ENCODE measurements at places on chromosomes 5 and 9.

- no peak for DNase-seq
Measured at GRCh38 chr5:5340206-5340729, 82.2 kb upstream of the ICE1 start.

GRCh38 chr9:108282872-108283271, 572.9 kb downstream of the ACTL7B start:
- no peak for DNase-seq

GRCh38 chr5:52119768-52120167, 667.9 kb upstream of the ITGA1 start:
- DNase-seq = no peak

- no peak for DNase-seq
Measured at GRCh38 chr5:133902511-133903118, 65.8 kb downstream of the C5orf15 start.

Measured in common myeloid progenitor, CD34-positive (primary cell).